ENCODE measurements at places on chromosomes 11 and 22.
A peak's percentile ranks its signal among the peaks of the same experiment; 100 is the strongest.

GRCh38 chr11:126647735-126648134 lies 292.2 kb downstream of the ST3GAL4 start:
- no peak for DNase-seq

- no peak for DNase-seq
Observed at GRCh38 chr11:75481922-75482606, 43.7 kb downstream of the GDPD5 start.

DNA sequence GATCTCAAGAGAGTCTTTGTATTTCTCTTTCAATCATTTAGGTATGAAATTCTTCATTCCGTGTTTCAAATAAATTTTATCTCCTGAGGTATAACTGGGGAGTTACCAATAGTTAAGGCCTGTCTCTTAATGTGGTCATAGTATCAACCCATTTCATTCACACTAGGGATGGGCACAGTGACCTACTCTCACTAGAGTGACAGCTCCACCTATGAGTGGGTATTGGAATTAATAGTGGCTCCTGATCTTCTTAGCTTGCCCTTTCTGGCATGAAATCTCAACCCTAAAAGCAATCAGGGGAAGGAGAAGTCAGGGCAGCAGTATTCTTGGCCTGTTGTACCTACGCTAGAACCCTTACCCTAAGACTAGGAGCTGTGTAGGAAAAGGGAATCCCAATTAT lies 507.7 kb downstream of the FAM181B start:
- DNase-seq, result no peak

GRCh38 chr22:38262051-38262795 lies 10.6 kb downstream of the TMEM184B start:
- DNase-seq, result no peak

DNA sequence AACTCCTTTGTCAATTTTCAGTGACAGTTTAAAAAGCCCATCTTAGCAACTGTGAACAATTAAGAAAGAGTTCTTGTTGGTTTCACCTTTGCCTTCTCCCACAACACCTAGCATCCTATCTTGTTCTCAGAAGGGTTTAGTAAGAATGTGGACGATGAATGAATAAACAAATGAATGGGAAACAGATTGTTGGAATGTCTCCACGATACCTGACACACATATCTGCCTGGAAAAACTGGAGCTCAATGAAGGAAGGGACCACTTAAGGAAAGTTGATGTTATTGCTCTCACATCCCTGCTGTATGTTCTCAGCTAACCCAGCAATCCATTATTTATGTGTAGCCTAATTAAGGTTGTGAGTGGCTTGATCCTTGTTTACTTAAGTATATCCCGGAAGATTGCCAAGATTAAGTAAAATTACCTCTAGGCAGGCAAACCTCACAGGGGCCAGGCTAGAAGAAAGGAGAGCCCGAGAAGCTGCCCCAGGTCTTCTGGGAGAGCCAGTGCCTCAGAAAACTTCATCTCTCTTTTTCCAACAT lies 286.4 kb downstream of the NXPE2 start:
- no peak for DNase-seq

GRCh38 chr11:68542617-68543016 lies 82.1 kb downstream of the PPP6R3 start:
- DNase-seq, result no peak

DNA sequence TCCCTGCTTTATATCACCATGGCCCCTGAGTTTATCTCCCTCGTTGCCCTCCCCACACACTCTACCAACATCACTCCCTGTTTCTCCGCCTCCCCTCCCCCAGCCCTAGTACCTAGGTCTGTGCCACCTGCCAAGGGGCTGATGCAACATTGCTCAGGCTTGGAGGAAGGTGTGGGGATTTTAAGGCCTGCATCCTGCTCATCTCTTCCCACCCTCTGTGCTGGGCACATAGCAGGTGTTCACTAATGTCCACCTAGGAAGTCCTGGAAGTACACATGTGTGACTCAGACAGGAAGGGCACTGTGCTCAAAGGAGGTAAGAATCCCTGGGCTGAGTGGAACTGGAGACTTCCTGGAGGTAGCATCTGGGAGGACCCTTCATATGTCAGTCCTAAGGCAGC lies 37.0 kb downstream of the PDE2A start:
- DNase-seq, result no peak

- no peak for DNase-seq
Observed at GRCh38 chr11:13876423-13876822, 86.1 kb upstream of the SPON1 start.

DNA sequence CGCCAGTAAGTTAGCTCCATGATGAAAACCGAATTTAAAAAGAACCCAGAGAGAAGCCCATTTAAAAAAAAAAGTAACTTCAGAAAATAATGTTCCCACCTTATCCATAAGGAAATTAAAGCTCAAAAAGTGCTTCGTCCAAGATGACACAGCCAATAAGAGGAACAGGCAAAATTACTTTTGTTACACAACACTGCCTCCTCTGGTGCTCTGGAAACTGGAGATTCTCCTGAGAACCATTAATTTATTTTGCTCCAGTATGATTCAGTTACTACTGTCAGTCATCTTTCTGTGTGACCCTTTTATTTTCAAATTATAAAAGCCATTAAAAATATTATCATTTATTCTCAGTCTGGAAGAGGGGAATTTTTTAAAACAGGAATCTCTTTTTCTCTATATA lies 2.0 kb downstream of the IFT27 start:
- DNase-seq, result peak; percentile 79

DNA sequence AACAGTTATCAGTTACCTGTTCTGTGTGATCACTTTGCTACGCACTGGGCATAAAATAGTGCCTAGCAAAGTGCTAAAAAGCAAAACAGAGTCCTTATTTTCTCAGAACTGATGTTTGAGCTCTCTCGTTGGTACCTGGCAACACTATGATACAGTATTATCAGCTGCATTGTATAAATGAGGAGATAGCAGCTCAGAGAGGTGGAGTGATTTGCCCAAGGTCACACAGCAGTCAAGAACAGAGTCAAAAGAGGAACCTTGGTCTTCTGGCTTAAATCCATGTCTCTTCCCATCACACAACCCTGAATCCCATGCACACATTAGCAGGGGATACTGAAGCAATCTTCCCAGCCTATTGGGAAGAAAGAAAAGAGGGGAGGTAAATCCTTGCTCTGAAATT lies 580.5 kb downstream of the SOX6 start:
- DNase-seq, result no peak

DNA sequence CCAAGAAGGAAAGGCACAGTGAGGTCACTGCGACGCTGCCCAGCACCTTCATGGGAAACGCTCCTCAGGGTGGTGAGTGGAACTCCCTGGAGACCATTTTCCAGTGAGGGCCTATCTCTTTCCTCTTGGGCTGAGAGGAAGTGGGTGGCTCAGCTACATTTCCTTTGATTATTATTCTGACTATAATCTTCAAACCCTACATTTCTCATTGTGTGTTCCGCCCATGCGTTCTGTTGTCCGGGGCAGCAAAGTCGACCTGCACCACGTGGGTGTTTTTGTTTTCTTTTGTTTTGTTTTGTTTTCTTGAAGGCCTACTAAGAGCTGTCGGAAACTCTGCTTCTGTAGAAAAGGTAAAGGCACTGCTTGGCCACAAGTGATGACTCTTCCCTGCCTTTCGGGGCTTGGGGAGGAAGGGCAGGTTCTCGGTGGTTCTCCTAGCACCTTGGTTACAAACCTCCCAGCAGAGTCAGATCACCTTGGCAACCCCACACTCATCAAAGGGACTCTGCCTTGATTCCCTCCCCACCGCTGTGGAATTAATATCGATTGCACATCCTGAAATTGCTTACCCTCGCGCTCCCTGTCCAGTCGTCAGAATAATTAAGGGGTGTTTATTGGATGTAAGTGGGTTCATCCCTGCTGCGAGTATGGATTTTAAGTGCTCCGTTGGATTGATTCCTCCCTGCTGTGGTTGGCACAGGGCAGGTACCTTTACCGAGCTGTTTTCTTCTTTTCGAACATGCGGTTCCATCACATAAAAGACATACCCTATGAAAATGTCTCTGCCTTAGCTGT lies 7.3 kb downstream of the PARVB start:
- no peak for DNase-seq

DNA sequence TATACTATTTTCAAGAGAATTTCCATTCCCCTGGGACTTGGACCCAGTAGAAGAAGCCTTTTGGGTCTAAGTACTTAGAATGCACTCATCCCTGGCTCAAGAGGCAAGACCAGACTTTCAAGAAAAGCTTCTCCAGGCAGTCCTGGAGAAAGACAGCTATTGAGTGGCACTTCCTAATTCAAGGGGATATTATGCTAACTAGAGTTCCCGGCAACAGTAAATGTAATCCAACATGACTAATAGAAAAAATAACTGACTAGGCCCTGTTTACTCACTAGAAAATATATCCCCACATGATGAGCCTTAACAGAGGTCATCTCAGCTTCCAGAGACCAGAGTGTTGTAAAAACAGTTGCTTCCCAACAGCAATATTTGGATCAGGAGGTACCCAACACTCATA lies 47.2 kb upstream of the AKIP1 start:
- DNase-seq, result no peak

DNA sequence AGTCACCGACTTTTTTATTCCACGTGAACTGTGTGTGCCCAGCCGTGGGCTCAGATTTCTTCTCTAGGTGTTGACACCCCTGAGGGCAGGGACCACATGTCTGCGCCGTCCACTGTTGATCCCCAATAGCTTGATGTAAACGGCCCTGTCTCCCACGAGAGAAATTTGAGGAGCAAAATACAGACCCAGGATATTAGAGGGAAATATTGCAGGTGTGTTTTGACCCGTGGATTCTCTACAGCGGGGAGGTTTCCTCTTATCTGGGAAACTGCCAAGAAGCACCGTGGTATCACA lies 437.5 kb downstream of the TBC1D22A start:
- DNase-seq, result no peak

GRCh38 chr11:69700278-69701140 lies 3.3 kb downstream of the FGF19 start:
- DNase-seq, result peak; percentile 46

DNA sequence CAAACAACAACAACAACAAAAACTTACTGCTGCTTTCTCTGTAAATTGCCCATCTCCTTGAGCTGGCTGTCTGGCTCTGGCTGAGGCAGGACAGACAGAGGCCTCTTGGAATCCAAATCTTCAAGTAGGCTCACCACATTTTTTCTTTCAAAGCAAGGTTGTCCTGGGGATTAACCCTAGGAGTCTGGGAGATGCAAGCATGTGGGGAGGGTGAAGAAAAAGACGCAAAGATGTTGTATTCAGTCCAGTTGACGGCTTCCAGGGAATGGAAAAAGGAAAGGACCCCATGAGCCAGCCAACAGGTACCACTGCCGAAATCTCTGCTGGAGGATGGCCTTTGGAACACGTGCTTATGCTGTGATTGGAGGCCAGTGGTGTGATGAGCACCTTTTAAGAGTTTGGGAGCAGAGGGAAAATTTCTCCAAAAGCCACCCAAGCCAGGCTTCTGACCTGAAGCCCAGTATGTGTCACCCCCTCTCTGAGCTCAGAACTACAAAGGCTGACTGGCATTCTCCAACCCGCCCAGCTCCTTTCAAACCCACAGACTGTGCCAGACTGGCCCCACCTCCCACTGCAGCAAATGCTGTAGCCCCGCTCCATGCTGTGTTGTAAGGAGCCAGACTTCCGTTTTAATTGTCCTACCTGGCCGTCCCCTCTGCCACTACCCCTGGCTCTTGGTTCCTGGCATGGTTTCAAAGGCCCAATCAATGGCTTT lies 10.8 kb downstream of the BLID start:
- DNase-seq, result peak; percentile 86

- no peak for DNase-seq
Observed at GRCh38 chr11:133945087-133945974, 11.4 kb downstream of the IGSF9B start.

DNA sequence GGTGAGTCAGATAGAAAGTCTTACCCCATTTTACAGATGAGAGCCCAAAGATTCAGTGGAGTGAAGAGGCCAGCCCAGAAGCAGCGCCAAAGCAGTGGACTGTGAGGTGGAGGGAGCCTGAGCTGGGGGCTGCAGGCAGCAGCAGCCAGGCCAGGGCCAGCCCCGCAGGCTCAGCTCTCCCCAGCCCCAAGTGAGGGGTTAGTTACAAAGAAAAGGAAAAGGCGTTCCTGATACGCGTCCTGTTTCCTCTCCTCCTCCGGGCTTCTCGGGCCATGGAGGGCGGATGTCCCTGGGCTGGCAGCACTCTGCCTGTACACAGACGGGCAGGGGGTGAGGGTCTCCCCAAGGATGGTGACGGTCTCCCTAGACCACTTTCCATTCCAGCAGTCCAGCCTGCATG lies 44.9 kb downstream of the ARRB1 start:
- no peak for DNase-seq

DNA sequence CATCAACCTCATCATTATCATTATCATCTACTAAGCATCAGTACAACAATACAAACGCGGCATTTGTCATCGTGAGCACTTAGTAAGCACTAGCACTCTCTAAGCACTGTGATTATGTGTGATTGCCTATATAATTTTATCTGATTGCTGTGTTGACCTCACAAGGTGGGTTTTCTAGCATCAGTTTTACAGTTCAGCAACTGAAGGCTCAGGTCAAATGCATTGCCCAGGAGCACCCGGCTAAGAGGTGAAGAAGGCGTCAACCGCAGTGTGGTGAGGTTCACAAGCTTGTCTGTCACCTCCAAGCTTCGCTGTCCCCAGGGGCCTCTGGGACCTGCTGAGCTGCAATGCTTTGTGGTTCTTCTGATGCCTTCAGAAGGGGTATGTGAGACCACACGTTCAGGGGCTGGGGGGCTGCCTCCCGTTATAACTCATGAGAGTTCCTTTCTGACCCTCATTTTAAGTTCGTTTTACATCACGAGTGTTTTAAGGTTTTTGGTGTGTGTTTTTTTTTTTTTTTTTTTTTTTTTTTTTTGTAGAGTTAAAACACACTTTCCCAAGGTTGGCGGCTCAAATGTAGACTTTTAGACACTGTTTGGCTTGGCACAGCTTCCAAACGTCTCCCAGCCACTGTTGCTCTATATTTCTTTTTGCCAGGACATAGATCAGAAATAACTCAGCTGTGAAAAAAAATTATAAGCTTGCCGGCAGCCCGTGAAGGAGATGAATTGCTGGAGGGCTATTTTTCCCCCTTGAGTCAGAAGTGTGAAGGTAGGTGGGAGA lies 33.8 kb upstream of the SCUBE1 start:
- no peak for DNase-seq

DNA sequence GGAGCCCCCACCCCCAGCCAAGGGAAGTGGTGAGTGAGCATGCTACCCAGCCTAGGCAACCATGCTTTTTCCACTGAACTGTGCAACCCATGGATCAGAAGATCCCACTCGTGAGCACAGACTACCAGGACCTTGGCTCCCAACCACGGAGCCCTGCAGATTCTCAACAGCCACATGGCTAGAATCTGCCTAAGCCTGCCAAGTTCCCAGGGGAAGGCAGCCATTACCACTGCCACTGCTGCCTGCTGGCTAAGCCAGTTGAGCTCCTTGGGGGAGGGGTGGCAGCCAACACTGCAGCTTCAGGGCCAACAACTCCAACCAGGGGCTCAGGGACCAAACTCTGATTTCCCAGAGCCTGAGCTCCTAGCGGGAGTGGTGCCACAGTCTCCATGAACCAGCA lies 195.8 kb downstream of the DLG2 start:
- DNase-seq, result no peak

GRCh38 chr22:40432625-40433024 lies 62.2 kb downstream of the SGSM3 start:
- DNase-seq, result no peak

- DNase-seq, result no peak
Observed at GRCh38 chr11:19713196-19714021, 772 bp downstream of the NAV2 start.

- DNase-seq, result no peak
Observed at GRCh38 chr11:131822506-131822905, 452.1 kb downstream of the NTM start.
